ENCODE measurements at places on chromosomes 5 and 9.

GRCh38 chr9:20138841-20139240 is 350.0 kb upstream of the SLC24A2 start:
- DNase-seq: no peak

DNA sequence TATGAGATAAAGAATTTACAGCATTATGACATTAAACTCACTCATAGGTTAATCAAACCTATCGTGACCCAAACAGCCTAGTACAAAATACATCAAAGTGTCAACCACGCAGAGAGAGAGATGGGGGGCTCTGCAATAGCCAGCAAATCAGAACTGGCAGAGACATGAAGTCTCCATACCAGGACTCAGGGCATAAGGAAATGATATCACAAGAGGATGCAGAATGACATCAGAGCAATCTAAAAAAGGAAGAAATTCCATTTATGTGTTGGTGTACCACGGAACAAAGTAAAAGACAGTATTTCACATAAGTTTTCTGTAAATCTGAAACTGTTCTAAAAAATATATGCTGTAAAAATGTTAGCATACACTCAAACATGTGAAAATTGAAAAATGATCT is 24.6 kb downstream of the BICD2 start:
- DNase-seq: peak; percentile 48

- DNase-seq: no peak
Measured at GRCh38 chr9:36030871-36031270, 5.8 kb upstream of the RECK start.

- DNase-seq: no peak
Measured at GRCh38 chr5:75671506-75671905, 45.7 kb downstream of the POC5 start.

- DNase-seq: no peak
Measured at GRCh38 chr5:14286574-14287421, 143.7 kb downstream of the TRIO start.

DNA sequence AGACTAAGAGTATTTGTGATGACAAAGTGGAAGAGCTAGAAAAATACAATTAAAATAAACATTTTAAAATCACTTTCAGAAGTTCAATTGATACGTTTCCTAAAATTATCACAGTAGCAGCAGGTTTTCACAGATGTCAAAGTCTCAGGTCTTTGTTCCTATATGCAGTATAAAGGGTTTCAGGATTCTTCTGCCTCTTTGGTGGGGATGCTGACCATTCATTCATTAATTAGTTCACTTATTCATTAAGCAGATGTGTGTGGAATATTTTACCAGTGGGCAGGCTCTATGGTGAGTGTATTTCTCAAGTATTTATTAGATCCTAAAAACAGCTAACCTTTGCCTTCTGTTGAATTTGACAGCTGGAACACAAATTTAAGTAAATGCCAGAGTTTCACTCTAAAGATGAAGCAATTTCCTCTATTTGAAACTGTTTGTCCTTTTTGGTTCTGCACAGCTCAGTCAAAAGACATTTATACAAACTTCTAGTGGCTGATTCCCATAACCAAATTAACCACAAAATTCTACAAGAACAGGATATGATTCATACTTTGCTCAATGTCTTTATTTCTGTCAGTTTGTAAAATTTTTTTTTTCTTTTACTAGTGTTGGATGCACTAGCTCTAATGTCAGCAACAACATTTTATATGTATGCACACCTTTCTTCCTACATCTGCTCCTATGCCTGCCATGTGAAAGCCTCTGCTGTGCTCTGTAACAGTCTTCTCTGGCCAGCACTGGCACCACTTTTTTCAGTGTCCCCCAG is 75.9 kb upstream of the PRR16 start:
- peak; percentile 90 for DNase-seq

All from suppressor macrophage treated with lipopolysaccharide for 1 hour (primary cell).